ENCODE measurements at places on chromosomes 6 and 20. TPM values are rescaled to one million over a fixed set of nuclear protein-coding genes. Genes with fewer than 3 reads are reported as not detected.
A peak's percentile ranks its signal among the peaks of the same experiment; 100 is the strongest.

Gene NKX2-2
- 0.56 TPM for total RNA-seq

Gene SCGN
- not detected for total RNA-seq

Gene SGK1
- 47.5 TPM for total RNA-seq

Gene CST2
- not detected for total RNA-seq

Gene NMBR
- total RNA-seq: not detected

Gene TNNC2
- total RNA-seq: not detected

Gene SLC22A1
- not detected for total RNA-seq

Gene NOX3
- total RNA-seq: not detected

Gene BPI
- total RNA-seq: 0.10 TPM

Gene FIG4
- 7.8 TPM for total RNA-seq

Gene UBE2J1
- total RNA-seq: 19.0 TPM

Gene DACT2
- not detected for total RNA-seq

DNA sequence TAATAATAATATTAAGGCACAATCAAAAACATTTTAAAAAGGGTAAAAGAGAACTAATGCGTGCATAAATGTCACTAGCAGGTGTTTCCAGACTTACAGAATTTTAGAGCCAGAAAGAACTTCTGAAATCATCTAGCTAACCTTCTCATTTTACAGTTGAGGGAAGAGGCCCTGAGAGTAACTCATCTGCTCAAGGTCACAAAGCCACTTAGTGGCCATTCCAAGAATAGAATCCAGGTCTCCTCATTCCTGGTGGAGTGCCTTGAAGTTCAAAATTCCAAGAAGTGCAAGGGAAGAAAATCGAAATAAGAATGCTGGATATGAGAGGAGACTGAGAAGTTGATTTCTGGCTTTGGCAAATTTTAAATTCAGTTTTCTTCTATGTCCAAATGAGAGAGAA, 3.2 kb upstream of the KIAA0408 start:
- no peak for DNase-seq

GRCh38 chr6:11722220-11722619, 56.4 kb downstream of the ADTRP start:
- no peak for DNase-seq

DNA sequence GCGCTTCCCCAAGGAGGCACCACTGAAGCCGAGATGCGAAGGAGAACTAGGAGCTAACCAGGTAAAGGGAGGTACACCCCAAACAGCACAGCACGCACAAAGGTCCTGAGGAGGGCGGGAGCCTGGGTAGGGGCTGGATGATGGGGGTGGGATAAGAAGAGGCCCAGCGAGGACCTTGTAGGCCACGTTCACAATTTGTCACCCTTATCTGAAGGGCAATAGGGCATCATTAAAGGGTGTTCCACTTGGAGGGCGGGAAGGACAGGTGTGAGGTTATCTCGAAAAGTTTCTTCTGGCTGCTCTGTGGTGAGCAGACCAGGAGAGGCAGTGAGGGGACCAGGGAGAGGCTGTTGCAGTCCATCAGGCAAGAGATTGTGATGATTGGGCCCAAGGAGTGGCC, 25.6 kb downstream of the POFUT1 start:
- no peak for DNase-seq

DNA sequence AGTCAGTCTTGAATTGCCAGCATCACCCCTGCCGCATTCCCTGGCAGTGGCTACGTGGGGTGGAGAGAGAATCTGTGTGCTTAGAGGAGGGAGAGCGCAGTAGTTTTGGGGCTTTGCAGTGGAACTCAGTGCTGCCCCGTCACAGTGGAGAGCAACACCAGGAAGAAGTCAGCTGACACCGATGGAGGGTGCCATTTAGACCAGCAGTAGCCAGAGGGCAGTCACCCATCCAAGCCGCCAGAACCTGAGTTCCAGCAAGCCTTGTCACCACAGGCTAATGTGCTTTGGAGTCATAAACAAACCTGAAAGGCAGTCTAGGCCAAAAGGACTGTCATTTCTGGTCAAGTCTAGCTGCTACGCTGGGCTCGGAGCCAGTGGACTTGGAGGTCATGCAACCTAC, 22.0 kb upstream of the PERP start:
- peak; percentile 21 for DNase-seq

GRCh38 chr6:12269110-12269509, 21.1 kb upstream of the EDN1 start:
- no peak for DNase-seq

DNA sequence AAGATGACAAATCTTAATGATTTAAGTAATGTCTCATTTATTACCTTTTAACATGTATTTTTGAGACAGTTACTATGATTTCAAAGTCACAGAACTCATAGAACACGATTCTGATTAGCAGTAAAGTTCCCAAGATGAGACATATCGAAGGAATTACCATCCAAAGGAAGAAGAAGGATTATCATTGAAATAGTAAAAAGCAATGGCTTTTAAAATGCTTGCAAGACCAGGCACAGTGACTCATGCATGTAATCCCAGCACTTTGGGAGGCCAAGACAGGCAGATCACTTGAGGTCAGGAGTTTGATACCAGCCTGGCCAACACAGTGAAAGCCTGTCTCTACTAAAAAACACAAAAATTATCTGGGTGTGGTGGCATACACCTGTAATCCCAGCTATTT, 219.2 kb downstream of the KHDC1L start:
- no peak for DNase-seq

GRCh38 chr6:53065266-53066076, at the start of gene FBXO9:
TSS of gene FBXO9 (plus strand) at chr6:53065404. CDS start at chr6:53065790, 386 bp downstream.
- peak; percentile 42 for DNase-seq

DNA sequence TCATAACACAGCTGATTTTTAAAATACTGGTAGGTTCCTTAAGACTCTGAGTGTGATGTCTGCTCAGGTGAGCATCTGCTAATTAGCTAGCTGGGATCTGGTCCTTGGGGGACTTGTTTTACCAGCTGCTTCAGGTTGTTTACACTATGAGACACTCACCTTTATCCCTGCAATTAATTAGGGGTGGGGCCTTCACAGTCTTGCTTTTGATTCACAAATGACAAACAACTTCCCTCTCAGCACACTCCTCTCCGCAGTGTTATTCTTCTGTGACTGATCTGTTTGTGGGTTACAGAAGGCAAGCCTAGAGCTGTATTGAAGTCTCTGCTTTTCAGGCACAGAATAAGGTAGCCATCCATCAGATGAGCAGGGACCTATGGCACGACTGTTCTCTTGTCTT, 62.0 kb upstream of the CD83 start:
- DNase-seq: no peak

DNA sequence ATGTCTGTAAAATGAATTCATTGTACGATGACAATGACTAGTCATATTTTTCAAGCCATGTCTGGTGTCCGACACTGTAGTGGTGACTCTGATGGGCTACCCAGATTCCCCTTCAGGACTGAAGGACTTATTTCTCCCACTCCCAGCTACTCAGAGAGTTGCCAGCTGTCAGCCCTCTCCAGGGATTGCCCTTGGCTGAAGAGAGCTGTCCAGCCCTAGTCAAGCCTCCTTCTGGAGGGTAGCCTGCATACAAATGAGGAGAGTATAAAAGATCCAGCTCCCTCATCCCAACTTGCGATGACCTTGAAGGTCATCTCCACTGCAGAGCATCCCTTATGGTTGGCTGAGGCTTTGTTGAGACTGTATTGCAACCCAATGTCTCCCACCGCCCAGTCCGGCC, 29.9 kb downstream of the JPH2 start:
- DNase-seq: no peak

GRCh38 chr20:45311589-45312211, 3.6 kb upstream of the MATN4 start:
- DNase-seq: peak; percentile 51

- DNase-seq: no peak
These were observed 35.9 kb upstream of the MYLIP start for GRCh38 chr6:16092990-16093389.

GRCh38 chr6:19860235-19860877, 23.2 kb downstream of the ID4 start:
- DNase-seq: no peak

- no peak for DNase-seq
These were observed 83.8 kb upstream of the FOXO3 start for GRCh38 chr6:108476847-108477430.

DNA sequence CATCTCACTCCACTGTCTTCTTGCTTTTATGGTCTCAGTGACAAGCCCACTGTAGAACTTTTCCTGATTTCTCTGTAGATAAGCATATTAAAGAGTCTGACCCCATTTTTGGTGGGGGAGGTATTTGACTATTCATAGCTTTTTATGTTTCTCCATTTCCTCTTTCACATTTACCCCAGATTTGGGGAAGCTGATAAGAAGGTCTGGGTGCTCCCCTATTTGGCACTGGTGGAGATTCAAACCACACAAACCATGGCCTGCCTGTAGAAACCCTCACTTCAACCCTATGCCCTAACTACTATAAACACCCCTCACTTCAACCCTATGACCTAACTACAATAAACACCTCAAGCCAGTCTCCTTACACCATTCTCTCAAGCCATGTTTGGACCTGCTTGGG, 196.2 kb upstream of the SYNDIG1 start:
- no peak for DNase-seq

- no peak for DNase-seq
These were observed 391.2 kb upstream of the MAP3K7 start for GRCh38 chr6:90978046-90978445.

DNA sequence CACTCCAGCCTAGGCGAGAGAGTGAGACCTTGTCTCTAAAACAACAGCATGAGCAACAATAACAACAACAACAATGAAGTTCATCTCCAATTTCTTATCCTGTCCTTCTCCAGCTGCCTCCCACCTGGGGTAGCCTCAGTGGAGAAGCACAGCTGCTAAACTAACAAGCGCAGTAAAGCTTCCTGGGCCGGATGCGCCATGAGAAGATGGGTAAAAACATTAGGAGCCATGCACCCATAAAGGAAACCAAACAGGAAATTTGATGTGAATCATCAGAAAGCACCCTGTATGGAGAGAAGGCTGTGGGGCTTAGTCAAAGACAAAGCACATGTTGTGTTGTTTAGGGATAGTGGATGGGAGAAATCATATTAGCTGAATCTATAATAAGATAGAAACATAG, 61.1 kb upstream of the CCN6 start:
- no peak for DNase-seq

DNA sequence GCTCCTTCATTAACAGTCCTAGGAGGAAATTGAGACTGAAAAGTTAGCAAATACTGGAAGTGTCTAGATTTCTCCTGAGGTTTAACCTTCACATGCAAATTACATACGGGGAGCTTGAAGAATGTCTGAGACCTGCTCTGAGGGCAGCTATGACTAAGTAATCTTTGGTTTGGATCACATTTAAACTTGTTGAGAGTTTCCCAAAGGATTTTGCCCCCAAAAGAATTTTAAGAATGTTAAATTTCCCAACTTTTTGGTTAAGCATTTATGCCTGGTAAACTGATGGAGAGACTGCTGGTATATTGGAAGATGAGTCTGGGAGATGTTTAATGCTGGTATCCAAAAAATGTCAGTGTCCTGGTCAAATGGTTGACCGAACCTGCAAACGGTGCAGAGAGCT, 97.0 kb downstream of the RREB1 start:
- DNase-seq: no peak

DNA sequence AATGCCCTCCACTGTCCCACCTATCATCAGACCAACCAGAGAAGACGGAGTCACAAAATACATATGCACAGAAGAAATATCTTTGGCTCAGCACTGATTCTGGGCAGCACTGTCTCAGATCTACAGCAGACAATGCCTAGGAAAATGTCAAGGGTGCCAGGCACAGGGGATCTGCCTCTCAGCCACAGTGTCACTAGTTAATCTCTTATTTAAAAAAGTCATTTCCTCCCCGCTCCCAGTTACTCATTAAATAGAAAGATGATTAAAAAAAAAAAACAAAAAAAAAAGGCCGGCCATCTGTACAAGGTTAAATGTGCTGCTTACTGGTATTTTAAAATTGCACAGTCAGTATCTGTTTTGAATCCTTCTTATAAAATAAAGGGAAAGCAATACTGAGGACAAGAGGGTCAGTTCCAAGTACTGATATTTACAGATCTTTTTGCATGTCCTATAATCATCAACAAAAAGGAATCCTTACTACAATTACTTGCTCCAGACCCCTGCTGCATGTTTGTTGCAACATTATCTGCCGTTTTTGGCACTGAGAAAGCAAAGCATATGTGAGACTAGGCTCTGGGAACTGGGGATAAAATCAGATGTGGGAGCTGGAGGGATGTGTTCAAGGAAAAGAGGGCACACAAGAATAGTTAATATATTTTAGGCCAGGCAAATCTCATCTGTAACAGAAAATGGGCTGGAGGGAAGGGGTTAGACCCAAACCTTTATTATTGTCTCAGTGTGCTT, 299.3 kb downstream of the KIF16B start:
- no peak for DNase-seq

GRCh38 chr6:39521958-39522357, 199.5 kb upstream of the KCNK16 start:
- DNase-seq: no peak

DNA sequence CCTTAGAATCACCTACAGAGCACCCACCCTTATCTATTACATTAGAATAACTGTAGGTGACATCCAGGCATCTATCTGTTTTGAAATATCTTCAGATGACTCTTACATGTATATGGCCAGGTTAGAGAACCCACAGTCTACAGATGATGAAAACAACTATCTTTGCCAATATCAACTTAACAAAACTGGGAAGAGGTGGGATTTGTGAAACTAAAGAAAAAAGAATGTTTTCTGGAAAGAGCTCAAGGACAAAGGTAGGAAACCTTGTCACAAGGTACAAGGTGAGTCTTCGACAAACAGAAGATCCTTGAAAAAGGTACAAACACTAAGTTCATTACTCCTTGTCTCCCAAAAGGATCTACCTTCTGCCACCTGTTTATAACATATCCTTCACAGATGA, 47.0 kb upstream of the DST start:
- no peak for DNase-seq

- no peak for DNase-seq
These were observed 831.6 kb upstream of the EYS start for GRCh38 chr6:66538551-66539135.

DNA sequence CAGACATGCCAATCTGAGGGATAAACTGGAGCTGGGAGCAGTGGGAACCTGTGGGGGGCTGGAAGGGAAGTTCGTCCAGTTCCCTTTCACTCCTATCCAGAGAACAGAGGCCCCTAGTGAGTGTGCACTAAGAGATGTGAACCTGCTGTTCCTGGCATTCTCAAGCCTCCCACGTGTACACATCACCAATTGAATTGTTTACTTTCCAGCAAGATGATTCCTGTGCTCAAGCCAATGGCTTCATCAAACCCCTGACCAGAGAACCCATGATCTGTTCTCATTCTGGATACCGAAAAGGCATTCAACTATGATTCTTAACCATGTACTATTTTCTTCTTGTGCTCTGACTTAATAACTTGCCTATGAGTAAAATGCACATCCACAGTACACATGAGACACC, 10.2 kb upstream of the SLC22A3 start:
- no peak for DNase-seq

DNA sequence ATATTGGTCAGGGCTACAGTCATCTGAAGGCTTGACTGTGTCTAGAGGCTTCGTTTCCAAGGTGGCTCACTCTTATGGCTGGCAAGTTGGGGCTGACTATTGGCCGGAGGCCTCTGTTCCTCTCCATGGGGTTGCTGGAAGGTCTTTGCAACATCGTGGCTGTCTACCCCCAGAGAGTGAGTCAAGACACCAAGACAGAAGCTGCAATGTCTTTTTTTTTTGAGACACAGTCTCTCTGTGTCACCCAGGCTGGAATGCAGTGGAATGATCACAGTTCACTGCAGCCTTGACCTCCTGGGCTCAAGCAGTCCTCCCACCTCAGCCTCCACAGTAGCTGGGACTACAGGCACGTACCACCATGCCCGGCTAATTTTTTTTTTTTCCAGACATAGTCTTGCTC, 29.4 kb upstream of the KIF3B start:
- no peak for DNase-seq

GRCh38 chr6:31057426-31058003, 47.2 kb downstream of the MUC22 start:
- DNase-seq: no peak

- DNase-seq: no peak
These were observed 204.2 kb downstream of the KCNQ5 start for GRCh38 chr6:72826037-72826436.

Measured in H4 (cell line).